Activated T-cell treated with anti-CD3 and anti-CD28 coated beads for 24 hours (primary cell): ENCODE measurements at places on chromosomes 1 and 21.

DNA sequence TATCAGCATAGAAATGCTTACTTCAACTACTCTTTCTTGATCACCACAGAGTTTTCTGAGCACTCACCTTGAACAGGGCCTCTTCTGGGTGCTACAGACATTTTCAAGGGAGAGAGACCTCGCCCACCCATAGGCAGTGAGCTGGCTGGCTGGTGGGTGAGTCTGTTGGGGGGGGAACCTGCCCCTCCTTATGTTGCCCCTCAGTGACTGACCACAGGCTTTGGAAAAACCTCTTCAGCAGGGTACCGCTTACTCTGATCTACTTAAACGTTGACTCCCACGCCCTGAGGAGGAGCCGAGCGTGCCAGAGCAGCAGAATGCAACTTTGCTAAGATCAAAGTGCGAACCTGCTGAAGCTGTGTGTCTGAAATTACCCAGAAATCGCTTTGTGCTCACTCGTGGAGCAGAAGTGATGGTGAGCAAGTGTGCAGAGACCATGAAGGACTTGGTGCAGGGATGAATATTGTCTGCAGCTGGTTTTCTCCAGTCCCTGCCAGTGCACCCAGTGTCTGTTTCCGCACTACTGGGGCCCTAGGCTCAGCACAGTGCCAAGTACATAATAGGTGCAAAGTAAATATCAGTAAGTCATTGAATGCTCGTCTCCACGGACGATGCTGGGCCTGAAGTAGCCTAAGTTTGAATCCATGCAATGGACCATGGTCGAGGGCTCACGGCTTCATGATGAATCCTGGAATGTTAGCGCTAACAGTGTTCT, 158.7 kb upstream of the IRF2BP2 start:
- peak; percentile 54 for DNase-seq

DNA sequence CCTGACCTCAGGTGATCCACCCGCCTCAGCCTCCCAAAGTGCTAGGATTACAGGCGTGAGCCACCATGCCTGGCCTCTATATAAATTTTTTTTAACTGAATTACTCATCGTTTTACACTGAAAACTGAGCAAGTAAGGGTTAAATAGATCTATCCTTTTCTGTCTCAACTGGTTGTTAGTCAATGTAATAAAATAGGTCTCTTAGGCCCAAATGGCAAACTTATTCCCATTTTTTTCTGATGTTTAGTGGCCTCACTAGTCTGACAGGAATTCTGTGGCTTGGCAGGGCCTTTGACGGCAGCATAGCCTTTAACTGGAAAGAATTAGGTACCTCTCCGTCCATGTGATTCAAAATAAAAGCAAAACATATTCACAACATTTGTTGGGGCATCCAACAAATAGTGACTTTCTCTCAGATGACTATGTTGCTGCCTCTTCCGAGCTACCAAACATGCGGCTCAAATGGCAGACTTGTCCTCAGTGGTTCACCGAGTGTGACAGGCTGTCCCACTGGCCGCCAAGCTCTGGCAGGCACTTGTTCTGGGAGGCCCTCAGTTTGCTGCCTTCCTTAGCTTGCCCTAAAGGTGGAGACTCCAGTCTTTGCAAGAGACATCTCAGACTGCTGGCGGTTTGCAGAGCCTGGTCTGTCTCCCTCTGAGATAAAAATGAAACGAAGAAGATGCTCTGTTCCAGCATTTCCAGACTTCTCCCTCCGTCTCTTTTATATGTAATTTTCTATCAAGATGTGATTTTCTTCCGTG, 17.4 kb downstream of the ATP1A4 start:
- no peak for DNase-seq

GRCh38 chr1:214657299-214657698, 54.3 kb downstream of the CENPF start:
- DNase-seq, result no peak

DNA sequence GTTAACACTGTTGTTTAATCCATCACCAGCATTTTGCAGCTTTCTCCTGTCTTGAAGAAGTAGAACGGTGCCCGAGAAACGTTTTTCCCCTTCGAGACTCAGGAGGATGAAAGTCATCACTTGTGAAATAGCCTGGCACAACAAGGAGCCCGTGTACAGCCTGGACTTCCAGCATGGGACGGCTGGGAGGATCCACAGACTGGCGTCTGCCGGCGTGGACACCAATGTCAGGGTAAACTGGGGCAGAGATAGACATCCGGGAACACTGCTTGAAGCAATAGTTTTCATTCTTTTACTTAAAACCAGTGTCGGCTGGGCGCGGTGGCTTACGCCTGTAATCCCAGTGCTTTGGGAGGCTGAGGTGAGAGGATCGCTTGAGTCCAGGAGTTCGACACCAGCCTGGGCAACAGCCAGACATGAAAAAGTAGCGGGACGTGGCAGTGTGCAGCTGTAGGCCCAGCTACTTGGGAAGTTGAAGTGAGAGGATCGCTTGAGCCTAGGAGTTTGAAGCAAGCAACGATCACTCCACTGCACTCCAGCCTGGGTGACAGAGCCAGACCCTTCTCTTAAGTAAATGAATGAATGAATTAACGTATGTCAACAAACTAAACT, 945 bp downstream of the CHAF1B start:
- no peak for DNase-seq

GRCh38 chr1:228270032-228270431, 62.2 kb downstream of the OBSCN start:
- DNase-seq, result no peak
